AG08396 (cell line): ENCODE measurements at places on chromosomes 11 and 22.
A peak's percentile ranks its signal among the peaks of the same experiment; 100 is the strongest.

- no peak for DNase-seq
Observed at GRCh38 chr22:40594924-40595323, 41.6 kb downstream of the MRTFA start.

GRCh38 chr11:108561535-108561991 is 32.0 kb downstream of the EXPH5 start:
- DNase-seq: peak; percentile 52

- DNase-seq: no peak
Observed at GRCh38 chr11:96579656-96580055, 189.8 kb downstream of the JRKL start.

- no peak for DNase-seq
Observed at GRCh38 chr11:11895672-11896071, 53.9 kb downstream of the USP47 start.

GRCh38 chr22:28179392-28179791 is 260.3 kb upstream of the PITPNB start:
- no peak for DNase-seq

- no peak for DNase-seq
Observed at GRCh38 chr11:120709808-120710207, 198.3 kb downstream of the GRIK4 start.

- no peak for DNase-seq
Observed at GRCh38 chr11:106208760-106209159, 131.3 kb downstream of the AASDHPPT start.

GRCh38 chr11:125535585-125535984 is 33.7 kb upstream of the EI24 start:
- DNase-seq: no peak

- no peak for DNase-seq
Observed at GRCh38 chr22:44389181-44389580, 76.4 kb upstream of the SHISAL1 start.

- DNase-seq: peak; percentile 77
Observed at GRCh38 chr11:65419772-65420481, 2.7 kb upstream of the NEAT1 start.

GRCh38 chr22:50476868-50477267 is 2.0 kb upstream of the SBF1 start:
- DNase-seq: no peak

DNA sequence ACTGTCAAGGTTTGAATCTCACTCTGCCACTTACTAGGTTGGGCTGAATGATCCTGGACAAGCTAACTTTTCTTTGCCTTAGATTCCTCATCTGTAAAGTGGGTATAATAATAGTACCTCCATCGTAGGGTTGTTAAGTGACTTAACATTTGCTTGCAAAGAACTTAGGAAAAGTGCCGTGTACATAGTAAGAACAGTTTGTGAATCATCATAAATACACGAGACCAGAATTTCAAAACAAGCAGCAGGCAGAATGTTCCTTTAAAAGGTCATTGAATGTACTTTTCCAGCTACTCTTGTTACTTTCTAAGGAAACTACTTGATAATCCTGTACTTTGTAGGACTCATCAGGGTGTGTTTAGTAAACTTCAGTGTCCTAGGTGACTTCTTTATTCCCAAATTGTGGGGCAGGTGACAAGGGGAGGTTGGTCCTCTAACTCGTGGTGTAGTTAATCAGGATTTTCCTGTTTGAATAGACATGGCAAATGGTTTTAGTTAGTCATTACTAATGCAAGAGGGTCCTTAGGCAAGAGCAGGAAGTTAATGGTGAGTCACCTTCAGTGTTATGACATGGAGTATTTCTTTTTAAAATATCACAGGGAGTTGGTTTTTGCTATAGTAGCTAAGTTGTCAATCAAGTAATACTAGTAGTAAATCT is 67.9 kb downstream of the YAP1 start:
- peak; percentile 71 for DNase-seq

- no peak for DNase-seq
Observed at GRCh38 chr11:77072851-77073327, 6.1 kb downstream of the CAPN5 start.

- DNase-seq: no peak
Observed at GRCh38 chr11:119099711-119100110, 1.9 kb downstream of the DPAGT1 start.

DNA sequence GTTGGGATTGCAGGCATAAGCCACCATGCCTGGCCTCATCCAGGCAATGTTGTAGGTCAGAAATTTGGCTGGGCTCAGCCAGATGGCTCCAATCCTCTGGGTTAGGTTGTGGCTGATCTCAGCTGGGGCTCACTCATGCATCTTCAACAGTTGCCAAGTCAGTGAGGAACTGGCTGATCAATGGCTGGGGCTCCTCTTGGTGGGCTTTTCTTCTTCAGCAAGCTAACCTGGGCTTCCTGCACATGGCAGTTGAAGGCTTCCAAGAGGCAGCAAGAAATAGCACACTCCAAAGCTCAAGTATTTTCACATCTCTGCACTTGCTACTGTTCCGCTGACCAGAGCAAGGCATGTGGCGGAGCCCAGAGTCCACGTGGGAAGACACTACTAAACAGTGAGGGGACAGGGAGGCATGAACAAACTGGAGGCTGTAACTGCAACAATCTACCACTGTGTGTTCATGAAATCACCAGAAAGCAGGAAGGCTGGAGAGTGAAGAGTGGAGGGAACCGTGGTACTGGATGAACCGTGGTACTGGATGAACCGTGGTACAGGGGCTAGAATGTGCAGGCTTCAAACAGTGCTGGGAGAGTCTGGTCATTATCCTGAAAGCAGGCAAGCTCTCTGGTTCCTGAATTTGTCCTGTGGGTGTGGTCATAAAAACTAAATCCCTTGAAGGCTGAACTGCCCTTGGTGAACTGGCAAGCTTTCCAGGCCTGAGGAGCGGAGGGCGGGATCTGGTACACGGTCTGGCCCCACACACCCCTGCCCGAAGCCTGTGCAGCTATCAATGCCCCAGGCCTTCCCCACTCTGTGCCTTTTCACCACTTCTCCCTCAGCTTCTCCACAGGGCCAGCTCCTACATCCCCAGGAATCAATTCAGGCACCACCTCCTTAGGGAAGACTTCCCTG is 20.2 kb downstream of the CHST1 start:
- DNase-seq: peak; percentile 1

DNA sequence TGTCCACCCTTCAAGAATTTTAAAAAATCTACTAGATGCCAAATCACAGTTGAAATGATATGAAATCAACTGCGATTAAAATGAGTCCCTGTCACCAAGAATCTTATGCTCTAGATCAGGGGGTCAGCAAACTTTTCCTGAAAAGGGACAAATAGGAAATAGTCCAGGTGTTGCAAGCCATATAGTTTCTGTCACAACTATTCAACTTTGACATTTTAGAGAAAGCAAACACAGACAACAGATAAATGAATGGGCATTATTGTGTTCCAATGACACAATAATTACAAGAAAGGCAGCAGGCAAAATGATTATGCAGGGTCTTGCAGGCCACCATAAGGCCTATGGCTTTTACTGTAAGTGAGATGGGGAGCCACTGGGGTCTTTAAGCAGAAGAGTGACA is 58.6 kb downstream of the IMMP1L start:
- DNase-seq: no peak

DNA sequence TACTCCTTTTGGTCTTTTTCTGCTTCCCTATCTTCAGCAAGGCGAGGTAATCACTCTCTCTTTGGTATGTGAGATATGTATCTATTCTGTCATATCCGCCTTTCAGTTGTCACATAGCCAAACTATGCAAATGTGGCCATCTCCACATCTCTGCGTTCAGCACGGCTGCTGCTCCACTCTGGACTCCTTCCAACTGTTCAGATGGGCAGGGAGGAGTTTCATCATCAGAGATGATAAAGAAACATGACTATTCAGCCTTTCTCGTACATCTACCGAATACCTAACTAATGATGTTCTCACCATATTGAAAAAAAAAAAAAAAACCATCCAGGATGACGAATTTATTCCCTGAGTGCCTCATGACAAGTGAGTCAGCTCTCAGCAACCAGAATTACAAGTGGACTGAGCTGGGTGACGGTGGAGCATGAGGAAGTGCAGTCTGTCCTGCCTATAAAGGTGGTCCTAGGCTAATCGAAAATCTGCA is 899.6 kb downstream of the OPCML start:
- DNase-seq: peak; percentile 76

DNA sequence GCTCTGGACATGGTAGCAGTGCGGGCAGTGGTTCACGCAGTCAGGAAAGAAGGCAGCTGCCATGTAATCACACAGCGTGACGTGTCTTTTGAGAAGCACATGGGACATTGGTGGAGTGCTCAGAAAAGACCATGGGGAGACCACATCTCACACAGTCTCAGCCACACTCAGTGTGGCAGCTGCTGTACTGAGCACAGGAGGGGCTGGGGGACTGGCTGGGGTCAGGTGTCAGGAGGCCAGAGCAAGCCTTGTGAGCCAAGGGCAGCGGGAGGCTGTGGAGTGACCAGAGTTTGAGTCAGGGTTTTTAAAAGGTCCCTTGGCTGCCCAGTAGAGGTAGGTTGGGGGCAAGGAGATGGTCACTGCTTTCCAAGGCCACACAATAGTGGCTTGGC is 18.5 kb downstream of the CLDN5 start:
- no peak for DNase-seq

- DNase-seq: no peak
Observed at GRCh38 chr22:24104307-24105012, 76.8 kb upstream of the SUSD2 start.

DNA sequence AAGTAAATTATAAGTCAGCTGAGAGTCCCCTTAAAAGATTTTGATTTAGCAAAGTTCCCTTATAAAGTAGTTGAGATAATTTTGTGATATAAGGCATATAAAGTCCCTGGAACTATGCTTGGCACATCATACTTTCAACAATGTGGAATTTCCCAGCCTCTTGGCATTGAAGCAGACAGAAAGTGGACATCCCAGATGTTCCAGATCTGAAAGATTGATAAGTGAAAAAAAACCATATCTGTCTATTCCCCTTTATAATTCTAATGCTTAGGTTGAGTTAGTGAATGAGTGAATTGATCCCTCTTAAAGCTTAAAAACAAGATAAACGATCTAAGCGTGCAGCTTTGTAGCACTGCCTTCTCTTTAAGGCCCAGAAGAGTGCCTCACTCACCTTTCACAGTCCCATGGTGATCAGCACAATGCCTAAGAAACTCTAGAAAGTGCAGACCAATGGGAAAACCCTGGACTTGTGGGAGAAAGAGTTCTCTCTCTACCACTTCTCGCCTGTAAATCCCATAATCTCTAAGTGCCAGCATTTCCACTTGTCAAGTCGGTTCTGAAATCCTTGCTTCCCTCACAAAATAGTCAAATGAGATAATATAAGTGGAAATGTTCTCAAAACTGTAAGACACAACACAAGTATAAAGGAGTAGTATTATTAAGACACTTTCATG is 17.8 kb downstream of the FIBIN start:
- no peak for DNase-seq

DNA sequence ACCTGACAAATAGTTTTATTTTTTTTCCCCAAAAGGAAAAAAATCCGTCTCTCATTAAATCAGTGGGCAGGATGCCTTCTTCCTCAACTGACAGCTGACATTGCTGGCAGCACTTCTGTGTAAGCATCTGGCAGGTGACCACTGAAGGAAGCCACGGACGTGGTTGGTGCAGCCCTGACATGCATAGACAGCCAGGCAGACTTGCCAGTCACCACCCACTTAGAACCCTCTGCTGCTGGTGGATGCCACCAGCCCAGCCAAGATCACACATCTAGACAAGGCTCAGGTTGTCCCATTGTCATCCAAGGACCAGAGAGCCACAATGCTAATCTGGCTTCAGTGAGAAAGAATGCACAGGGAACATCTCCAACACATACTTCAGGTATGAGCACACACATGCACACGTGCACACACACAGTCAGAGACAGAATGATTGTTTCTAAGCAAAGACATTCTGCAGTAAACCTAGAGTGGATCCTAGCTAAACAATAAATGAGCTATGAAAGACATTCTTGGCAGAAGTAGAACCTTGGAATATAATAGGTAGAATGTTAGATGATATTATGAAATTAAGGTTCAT is 49.8 kb upstream of the BMAL1 start:
- DNase-seq: no peak

DNA sequence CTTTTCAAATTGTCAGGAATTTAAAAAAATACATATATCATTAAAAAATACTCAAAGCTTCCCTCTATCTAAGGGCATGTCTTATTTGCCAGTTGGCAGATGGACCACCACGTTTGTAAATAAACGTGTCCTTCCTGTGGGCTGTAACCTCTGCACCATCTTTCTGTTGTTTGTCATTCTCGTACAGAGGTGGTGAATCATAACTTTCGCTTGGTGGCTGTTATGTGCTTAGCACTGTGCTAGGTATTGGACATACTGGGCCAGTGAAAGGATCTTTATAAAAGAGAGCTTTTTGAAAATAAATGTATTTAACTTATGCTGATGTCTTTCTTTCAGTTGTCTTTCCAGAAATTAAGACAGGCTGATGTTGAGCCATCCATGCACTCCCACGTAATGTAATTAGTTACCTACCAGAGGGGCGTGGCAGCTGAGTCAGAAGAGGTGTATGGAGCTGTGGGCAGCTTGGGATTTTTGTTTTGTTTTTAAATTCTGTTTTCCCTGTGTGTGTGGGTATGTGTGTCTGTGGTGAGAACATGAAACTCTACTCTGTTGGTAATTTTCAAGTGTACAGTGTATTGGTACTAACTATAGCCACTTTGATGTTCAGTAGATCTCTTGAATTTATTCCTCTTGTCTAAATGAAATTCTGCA is 62.7 kb downstream of the TECTA start:
- no peak for DNase-seq

DNA sequence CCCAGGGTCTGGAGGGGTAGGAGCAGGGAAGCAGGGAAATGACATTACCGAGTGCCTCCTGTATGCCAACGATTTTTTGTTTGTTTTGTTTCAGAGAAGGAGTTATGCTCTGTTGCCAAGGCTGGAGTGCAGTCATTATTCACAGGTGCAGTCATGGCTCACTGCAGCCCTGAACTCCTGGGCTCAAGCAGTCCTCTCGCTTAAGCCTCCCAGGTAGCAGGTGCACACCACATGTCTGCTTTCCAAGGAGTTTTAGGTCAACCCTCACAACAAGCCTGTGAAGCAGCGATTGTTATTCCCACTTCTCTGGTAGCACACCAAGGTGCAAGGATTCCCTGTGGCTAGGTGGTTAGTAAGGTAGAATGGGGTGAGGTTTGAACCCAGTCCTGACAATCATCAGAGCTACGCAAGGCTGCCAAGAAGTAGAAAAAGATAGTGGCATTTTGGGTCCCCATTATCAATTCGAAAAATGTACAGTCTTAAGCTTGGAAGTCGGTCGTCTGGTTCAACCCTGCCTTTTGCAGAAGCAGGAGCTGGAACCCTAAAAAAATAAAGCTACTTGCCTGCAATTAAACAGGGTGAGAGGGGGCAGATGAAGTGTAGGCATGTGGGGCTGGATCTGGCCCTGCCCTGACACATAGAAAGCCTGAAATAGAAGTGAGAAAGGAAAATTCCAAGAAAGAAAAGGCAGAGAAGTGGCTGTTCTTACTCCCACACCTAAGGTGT is 9.1 kb downstream of the UCP3 start:
- no peak for DNase-seq

GRCh38 chr11:78195917-78196560 is 7.3 kb downstream of the USP35 start:
- no peak for DNase-seq

GRCh38 chr11:63767565-63768236 is 874 bp downstream of the ZFTA start:
- peak; percentile 80 for DNase-seq
